ENCODE measurements at places on chromosomes 3 and 15.

GRCh38 chr3:175161291-175161690, 302.2 kb downstream of the NAALADL2 start:
- DNase-seq = no peak

- no peak for DNase-seq
Observed at GRCh38 chr3:155766206-155766605, 21.3 kb upstream of the PLCH1 start.

DNA sequence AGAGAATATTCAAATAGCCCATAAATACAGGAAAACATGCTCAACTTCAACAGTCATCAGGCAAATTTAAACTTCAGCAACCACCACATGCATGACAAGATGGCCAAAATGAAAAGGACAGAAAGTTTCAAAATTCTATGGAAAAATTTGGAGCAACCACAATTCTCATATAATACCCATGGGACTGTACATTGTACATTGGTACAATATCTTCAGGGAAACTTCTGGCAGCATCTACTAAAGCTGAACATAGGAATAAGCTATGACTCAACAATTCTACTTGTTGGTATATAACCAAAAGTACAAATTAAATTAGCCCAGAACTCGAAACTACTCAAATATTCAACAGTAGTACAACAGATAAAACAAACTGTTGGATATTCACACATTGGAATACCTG, 847.6 kb downstream of the TBL1XR1 start:
- DNase-seq = no peak

GRCh38 chr3:189690672-189691071, 59.5 kb downstream of the TP63 start:
- DNase-seq = no peak

GRCh38 chr3:44179246-44179645, 62.4 kb upstream of the TOPAZ1 start:
- no peak for DNase-seq

- no peak for DNase-seq
Observed at GRCh38 chr15:85777250-85778106, 17.2 kb downstream of the KLHL25 start.

- DNase-seq = no peak
Observed at GRCh38 chr3:72320955-72321303, 527.3 kb downstream of the SHQ1 start.

DNA sequence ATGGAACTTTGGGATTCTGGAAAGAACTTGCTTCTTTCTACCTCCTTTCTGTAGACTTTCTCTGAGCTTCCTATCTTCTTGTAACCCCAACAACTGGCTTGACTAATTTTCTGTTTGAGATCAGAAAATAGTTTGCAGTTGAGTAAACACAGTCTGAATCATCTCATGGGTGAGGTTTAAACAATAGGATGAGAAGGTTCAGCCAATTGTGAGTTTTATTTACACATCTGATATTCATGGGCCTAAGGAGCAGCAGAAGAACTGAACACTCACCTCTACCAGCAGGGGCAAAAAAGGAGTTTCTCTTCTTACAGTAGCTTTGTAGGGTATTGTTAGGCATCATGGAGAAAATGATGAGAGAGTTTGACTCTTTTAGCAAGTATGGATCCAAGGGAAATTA, 54.2 kb downstream of the DTWD1 start:
- no peak for DNase-seq

- DNase-seq = no peak
Observed at GRCh38 chr3:15356176-15356575, 23.8 kb upstream of the SH3BP5 start.

GRCh38 chr15:89406218-89406939, 71.8 kb upstream of the POLG start:
- DNase-seq = no peak

DNA sequence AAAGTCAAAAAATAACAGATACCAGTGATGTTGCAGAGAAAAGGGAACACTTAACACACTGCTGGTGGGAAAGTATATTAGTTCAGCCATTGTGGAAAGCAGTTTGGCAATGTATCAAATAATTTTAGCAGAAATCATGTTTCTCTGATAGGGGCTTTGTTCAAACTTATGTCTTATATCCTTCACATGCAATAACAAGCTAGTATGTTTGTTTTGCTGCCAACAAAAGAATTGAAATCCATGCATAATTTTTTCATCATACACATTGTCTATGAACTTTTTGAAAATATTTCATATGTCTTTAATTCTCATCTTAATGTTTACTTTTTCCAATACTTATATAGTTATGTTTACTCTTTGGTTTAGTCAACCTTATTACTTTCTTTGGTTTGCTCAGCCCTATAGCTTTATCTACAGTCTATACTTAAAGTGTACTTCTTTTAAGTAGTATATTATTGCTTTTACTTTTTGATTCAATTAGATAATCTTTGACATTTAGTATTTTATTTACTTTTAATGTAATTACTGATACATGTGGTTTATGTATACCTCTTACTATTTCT, 639.6 kb upstream of the CBLB start:
- DNase-seq = no peak

GRCh38 chr15:45891766-45892165, 256.9 kb downstream of the SQOR start:
- DNase-seq = no peak

All from CD4-positive, alpha-beta T cell treated with Interleukin-21 for 1 hour (primary cell).